GM12878 (cell line): ENCODE measurements at places on chromosomes 3 and 15. TPM values are rescaled to one million over a fixed set of nuclear protein-coding genes. Genes with fewer than 3 reads are reported as not detected.

DNA sequence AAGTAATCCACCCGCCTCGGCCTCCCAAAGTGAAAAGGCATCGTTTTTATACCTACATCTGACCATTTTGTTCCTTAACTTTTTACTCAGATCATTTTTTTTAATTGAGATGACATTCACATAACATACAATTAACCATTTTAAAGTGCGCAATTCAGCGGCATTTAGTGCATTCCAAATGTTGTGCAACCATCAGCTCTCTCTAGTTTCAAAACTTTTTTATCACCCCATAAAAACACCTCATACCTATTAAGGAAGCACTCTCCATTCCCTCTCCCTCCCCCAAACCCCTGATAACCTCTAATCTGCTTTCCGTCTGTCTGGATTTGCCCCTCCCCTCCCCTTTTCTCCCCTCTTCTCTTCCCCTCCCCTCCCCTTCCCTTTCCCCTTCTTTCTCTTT lies 310.1 kb downstream of the UACA start:
- DNase-seq, result no peak

DNA sequence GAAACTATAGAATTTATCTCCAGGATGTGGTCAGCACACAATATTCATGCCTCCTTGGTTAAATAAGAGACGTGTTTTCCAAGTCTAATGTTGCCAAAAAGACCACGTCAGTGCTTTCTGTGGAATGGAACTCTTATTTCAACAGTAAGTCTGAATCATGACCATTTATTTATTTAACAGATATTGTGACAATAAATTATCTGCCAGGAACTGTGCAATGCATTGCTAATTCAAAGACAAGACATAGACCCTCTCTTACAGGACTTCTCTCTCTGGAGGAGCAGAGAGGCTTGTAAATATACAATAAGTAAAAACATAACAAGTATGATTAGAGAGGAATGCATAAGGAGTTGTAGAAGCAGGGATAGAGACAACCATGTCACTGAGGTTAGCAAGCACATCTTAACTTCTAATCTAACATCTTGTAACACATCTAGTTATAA lies 227.5 kb downstream of the DTWD1 start:
- no peak for DNase-seq

GRCh38 chr3:63429905-63430304 lies 151.8 kb downstream of the SYNPR start:
- DNase-seq, result no peak

GRCh38 chr3:131174752-131175151 lies 148.1 kb downstream of the NEK11 start:
- DNase-seq, result peak; percentile 27

DNA sequence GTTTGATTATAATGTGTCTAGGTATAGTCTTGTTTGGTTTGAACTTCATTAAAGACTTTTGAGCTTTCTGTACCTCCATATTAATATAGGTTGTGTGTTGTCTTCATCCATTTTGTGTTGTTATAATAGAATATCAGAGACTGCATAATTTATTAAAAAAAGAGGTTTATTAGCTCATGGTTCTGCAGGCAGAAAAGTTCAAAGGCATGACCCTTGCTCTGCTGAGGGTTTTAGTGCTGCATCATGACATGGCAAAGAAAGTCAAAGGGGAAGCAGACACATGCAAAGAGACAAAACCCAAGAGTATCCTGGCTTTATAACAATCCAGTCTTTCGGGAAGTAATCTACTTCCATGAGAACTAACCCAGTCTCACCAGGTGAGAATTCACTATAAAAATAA lies 358.2 kb downstream of the EDEM1 start:
- DNase-seq, result no peak

GRCh38 chr3:23999012-23999641 lies 54.0 kb downstream of the NR1D2 start:
- no peak for DNase-seq

DNA sequence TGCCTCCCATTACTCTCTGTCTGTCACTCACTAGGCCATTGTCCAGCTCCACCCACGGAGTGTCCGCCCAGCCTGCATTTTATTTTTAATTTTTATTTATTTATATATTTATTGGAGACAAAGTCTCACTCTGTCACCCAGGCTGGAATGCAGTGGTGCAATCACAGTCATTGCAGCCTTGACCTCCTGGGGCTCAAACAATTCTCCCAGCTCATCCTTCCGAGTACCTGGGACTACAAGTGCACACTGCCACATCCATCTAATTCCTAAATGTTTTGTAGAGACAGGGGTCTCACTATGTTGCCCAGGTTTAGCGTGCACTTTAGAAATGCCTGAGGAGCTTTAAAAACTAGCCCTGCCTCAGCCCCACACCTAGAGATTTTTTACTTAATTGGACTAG lies 141.5 kb downstream of the LIPC start:
- DNase-seq, result no peak

- DNase-seq, result no peak
Observed at GRCh38 chr15:100777821-100778220, 101.8 kb upstream of the ALDH1A3 start.

DNA sequence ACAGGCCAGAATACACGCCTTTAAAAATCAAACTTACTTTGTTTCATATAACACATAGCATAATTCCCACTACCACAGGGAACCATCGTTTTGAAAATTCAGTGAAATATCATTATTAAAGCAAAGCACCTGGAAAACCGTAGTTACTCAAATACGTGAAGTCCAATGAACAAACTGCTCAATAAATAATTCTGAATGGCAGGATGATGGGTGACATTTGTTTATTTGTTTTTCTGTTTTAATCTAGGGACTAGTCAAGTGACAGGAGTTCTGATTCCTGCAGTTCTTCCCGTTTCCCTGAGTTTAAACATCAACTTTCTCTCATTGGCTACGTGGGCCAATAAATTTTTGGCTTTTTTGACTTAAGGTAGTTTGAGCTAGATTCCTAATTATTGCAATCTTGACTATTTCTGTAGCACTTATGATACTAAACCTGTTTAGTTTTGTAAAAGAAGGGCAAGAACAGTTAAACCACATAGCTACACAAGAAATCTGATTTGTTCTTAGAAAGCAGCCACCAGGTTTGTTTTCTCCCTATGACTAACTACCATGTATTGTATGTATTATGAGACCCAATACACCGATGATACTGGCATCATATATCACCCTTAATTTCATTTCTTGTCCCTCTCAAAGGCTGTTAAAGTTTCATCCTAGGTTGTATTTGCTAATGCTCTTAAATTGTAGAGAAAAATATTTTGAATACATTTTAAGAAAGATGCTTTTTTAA lies 411.2 kb downstream of the SHQ1 start:
- DNase-seq, result no peak

DNA sequence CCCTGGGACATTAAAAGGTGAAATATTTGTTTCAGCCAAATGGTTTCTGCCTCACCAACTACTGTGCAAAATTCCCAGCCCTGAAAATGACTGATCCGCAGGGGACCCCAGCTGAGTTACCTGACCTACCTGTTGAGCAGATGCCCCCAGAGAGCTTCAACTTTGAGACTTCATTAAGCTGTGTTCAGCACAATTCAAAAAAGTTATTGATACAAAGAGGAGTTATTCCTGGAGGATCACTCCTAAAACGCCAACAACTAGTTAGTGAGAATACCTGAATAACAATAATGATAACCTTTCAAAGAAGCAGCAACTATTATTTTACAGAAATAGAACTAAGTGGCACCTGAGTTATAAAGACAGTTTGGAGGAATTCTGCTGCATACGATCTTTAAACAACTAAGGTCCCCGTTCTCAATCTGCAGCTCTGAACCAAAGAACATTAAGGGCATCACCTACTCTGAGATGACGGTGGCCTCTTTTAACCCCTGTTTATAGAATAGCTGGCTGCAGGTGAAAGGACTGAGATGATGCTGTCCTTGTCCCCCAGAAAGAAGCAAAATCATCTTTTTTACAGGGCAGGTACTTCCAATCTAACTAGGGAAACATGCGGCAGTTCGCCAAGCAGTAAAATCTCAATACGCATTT lies 659 bp downstream of the GADL1 start:
- no peak for DNase-seq

DNA sequence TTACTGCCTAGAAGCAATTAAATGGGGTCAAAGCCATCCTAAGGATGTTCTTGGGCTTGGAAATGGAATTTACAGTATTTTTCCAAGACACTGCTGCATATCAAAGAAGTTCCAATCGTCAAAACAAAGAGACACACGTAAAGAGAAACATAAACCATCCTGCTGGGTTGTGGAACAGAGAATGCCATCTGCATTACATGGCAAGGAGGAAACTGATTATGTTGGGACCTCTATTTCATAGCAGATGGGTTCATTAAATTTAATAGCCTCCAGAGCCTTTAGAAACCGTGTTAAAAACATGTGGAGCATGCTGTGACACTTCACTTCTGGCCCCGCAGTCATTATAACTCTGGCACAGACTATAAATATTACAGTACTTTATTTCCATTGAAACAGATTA lies 154.6 kb downstream of the LRTM1 start:
- DNase-seq, result no peak

- DNase-seq, result no peak
Observed at GRCh38 chr3:197363553-197364409, 65.4 kb upstream of the DLG1 start.

DNA sequence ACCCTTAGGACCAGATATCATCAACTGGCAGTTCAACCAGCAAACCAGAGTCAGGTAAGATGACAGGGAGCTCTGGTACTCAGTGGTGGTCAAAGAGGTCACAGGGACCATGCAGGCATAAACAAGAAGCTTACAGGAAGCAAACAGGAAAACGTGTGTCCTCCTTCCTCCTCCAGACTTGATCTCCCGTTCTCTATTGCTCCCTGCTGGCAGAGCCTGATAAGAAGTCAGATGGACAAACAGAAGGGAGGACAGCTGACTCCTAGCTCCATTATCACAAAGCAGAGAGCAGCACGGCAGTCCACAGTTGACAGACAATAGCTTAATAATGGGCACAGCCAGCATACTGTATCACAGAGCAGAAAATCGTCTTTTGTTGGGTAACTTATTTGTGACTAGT lies 156.5 kb upstream of the SLC2A2 start:
- DNase-seq, result no peak

GRCh38 chr3:46663591-46664135 lies 29.8 kb downstream of the ALS2CL start:
- no peak for DNase-seq

GRCh38 chr15:29131840-29132420 lies 137.7 kb downstream of the NSMCE3 start:
- no peak for DNase-seq

Gene SLC12A1
- not detected in 2 replicates for polyA plus RNA-seq

Gene ZBED2
- 0.09 TPM in 1 of 2 replicates, not detected in the other for polyA plus RNA-seq
